Neural crest cell (in vitro differentiated cells): ENCODE measurements at places on chromosomes 3 and 15. TPM values are rescaled to one million over a fixed set of nuclear protein-coding genes. Genes with fewer than 3 reads are reported as not detected.
A peak's percentile ranks its signal among the peaks of the same experiment; 100 is the strongest.

DNA sequence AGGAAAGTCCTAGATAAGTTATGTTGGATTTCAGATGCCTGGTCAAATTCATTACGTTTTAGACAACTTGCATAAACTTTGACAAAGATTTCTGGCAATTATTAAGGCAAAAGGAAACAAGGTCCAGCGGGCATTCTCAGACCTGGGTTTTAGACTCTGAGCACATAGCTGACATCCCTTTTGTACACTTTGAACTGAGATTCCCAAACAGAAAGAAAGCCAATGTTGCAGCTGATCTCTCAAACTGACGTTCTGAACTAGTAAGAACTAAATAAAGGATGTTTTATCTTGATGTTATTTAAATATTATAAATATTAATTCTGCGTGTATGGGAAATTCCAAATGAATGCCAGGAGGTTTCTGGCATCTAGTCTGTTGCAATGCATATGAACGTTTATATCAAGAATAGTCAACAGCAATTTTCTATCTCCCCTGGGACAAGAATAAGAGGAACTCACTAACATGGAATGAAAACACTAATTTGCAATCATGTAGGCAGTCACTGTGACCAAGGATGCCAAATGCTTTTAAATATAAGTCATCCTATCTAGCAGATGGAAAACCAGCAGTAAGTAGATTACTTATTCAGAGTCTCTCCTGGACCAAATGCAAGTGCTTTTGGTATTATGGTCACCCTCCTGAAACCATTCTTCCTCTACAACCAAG lies 202.1 kb downstream of the GREM1 start:
- no peak for DNase-seq

The INO80 gene
- total RNA-seq = 18.5 and 20.2 TPM in 2 replicates

The TTLL13 gene
- 0.19 TPM in 1 of 2 replicates, not detected in the other for total RNA-seq

DNA sequence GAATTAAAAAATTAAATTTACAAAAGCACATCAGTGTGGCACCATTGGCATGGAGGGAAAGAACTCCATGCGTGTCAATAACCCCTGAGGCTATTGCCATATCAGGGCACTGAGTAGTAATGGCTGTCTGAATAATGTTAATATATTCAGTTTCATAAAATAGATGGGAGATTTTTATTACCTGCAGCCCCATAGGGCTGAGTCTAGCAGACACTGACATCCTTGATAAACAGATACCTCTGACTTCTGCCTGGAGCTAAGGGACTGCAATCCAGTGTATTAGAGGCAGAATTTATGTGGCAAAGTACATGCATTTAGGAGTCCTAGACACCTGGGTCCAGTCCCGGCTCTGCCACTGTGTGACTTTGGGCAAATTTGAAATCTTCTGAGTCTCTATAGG lies 38.8 kb upstream of the SV2B start:
- DNase-seq = no peak

GRCh38 chr3:56188201-56188600 lies 280.1 kb downstream of the ERC2 start:
- no peak for DNase-seq

GRCh38 chr15:76979996-76980520 lies 14.9 kb upstream of the PSTPIP1 start:
- no peak for DNase-seq

DNA sequence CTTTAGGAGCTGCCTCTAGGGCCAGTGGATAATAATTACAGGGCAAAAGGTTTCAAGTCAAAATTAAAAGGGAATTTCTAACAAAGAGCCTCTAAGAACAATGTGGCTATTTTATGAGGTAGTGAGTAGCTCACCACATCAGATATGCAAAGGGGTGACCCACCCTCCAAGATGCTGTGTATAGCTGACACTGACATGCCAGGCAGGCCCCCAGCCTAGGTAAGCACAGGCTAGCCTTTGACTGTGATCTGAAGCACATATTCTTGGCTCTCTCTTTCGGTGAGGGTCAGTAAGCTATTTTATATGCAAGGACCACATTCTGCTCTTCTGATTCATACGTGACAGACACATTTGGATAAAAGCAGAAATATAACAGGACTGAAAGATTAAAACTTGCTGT lies 2.8 kb upstream of the THSD4 start:
- DNase-seq = no peak

The SLC12A1 gene
- total RNA-seq = 0.16 and 0.20 TPM in 2 replicates

- no peak for DNase-seq
Observed at GRCh38 chr15:27429577-27429976, 458.6 kb downstream of the GABRG3 start.

The FBXW12 gene
- 0.44 and 0.68 TPM in 2 replicates for total RNA-seq

The LARP6 gene
- total RNA-seq = 18.2 and 20.5 TPM in 2 replicates

DNA sequence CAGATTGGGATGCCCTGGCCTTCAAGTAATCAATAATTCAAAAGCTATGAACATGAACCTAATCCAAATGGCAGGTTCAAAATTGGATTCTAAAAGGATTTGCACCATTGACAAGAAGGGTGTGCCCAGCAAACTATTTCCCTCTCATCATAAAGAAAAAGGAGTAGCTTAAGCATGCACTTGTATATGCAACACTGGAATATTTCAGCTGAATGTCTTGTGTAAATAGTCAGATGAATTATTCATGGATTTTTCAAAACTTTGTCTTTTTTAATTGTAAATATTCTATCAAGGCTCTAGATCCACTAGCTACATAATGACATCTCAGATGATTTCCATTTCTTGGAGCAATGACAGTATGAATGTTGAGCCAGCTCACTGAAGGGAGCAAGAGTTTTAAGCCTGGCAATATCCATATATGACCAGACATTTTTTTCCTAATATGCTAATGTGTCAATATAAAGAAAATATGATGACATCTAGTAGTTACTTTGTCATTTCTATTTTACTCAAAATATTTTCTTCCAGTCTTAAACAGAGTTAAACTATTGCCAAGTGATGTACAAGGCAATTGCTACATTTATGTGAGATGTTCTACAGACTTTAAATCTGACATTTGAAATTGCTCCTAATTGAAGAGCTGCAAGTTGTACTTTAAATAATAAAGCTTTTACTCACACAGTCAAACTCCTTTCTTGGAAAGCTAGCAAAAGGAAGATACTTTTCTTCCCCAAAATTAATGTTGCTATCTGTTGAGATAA lies 230.5 kb upstream of the AGTR1 start:
- no peak for DNase-seq

DNA sequence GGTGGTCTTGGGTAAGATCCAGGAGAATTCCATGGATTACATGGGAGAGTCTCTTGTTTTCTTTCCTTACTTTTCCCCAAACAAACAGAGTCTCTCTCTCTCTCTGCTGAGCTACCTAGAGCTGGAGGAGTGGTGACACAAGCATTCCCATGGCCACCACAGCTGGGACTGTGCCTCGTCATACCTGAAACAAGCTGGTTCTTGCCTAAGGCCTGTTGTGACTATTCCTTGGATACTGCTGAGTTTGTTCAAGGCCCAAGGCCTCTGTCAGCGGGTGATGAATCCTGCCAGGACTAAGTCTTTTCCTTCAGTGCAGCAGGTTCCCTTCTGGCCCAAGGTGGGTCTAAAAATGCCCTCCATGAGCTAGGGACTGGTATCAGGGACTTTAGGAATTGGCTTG lies 378.1 kb upstream of the ZNF385D start:
- DNase-seq = no peak

The HCLS1 gene
- 0.45 and 0.54 TPM in 2 replicates for total RNA-seq

DNA sequence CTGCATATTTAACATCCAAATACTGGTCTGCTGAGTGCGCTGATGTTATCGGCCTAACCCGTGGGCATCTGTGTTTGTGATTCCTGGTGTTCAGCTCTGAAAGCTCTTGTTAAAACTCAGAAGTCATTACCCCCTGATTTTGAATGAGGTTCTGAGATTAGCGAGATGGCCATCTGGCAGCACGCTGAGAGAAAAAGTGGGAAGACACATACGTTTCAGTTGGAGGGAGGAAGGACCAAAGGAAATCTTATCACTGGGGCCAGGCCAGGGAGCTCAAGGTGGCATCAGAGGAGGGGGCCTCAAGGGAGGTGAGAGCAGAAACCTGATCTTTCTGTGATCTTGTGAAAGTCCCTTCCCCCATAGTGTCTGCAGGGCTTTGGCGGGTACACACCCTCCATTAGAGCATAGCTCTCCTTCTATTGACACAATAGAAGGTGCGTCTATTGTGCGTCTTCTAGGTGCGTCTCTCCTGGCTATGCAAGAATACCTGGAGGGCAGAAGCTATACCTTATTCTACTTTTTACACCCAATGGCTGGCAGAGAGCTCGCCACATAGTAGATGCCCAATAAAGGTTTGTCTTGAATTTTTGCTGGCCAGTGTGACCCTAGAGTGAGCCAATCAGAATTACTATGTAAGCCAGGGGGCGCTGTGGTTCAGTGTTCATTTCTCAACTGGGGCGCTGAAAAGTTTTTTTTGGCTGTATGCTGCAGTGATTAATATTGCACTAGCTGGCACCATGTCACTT lies 182.4 kb downstream of the SHQ1 start:
- peak; percentile 43 for DNase-seq

GRCh38 chr15:67059127-67059553 lies 6.3 kb upstream of the SMAD3 start:
- DNase-seq = no peak

- DNase-seq = no peak
Observed at GRCh38 chr15:46714950-46715349, 1002.4 kb upstream of the SEMA6D start.

- no peak for DNase-seq
Observed at GRCh38 chr3:36663666-36664291, 100.6 kb downstream of the DCLK3 start.

The PLSCR2 gene
- total RNA-seq = not detected in 2 replicates

DNA sequence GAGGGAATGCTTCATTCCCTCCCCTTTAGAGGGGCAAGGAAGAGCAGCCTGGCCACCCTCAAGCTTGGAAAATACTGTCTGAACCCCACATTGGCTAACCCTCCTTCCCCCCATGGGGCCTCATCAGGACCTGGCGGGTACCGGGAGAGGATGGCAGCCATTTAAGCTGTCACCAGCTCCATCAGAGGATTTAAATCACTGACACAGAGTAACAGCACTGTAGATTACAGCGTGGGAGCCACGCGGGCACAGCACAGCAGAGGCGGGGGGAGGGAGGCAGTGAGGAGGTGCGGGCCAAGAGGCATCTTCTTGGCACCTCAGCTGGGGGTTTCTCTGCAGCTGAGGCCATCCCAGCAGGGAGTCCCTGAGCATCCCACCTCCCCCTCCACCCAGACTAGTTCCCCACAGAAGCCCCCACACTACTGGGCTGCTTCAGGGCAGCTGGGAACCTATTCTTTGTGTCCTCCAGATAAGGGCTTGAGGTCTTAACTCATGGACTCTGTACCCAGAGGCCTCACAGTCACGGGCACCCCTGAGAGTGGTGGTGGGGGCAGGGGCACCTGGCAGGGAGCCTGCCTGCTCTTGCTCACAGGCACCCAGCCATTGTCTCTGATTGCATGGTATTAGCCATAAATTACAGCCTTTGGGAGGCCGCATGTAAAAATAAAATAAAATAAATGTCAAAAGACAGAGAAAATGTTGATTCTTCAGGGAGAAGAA lies 21.9 kb upstream of the CACNA2D2 start:
- DNase-seq = no peak

GRCh38 chr3:194396859-194397756 lies 2.0 kb downstream of the GP5 start:
- DNase-seq = no peak

- DNase-seq = no peak
Observed at GRCh38 chr15:67361100-67361499, 106.5 kb downstream of the IQCH start.

DNA sequence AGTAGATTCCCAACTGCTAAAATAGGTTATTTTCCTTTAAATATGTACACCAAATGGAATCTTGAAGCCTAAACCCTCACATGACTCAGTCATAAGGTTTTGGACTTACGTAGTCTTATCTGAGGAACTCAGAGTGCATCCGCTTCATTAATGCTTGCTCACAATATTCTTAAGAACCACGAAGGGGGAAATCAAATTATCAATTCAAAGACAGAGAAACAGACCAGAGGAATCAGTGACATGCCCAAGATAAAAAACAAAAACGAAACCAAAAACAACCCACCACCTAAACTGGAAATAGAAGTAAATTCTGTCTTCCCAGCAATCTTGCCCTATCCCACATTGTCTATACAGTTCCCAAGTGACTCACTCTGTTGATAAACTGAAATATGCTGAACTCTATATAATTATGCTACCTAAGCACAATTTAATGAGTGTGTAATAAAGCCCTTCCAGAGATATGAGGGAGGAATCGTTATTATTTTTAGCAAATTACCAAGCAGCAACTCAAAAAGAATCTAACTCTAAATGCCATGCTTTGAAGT lies 135.4 kb upstream of the CBLB start:
- DNase-seq = no peak

The HTR3E gene
- total RNA-seq = not detected in 2 replicates

DNA sequence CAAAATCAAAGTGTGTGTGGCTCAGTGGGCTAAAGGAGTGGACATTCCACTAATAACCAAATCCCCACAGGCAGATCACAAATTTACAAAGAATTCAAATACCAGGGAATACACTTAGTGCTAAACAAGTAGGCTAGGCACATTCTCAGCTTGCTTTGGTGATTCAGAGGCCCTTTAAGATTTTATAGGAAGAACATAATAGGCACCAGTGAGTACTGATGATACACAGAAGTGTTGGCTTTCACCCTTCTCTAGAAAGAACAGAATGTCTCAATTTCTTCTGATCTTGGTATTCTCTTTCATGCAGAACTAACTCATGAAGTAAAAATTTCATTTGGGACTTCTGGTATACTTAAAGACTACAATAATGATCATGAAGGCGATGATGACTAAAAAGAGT lies 55.0 kb downstream of the POLR2M start:
- no peak for DNase-seq

The NLGN1 gene
- total RNA-seq = 18.6 and 20.0 TPM in 2 replicates

GRCh38 chr15:85897207-85897894 lies 102.6 kb upstream of the KLHL25 start:
- peak; percentile 9 for DNase-seq

- DNase-seq = peak; percentile 12
Observed at GRCh38 chr3:188197388-188197847, 43.5 kb downstream of the LPP start.

The MEX3B gene
- 49.5 and 51.7 TPM in 2 replicates for total RNA-seq

GRCh38 chr3:145190138-145190537 lies 970.8 kb downstream of the PLOD2 start:
- no peak for DNase-seq

DNA sequence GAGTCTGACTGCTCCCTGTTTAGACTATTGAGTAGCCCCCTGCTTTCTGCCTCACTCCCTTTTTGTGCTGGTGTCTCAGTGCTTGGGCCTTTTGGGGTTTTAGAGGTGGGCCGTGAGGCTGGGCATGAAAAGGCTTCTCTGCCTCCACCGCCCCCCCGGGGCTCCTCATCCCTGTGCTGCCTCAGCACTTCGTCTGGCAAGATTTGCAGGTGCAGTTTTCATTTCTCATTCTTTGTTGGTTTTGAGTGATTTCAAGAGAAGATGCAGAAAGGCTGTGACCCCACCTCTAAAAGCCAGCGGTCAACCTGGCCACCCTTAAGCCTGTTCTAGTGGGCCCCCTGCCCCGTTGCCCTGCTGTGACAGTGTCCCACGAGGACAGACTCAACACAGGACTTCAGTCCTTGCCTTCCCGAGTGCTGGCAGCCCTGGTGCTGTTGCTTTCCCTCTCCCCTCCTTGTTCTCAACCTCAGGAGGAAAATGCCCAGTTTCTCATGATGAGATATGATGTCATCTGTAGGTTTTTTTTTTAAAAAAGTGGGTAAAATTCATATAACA lies 38.0 kb downstream of the APBA2 start:
- DNase-seq = no peak

The NME9 gene
- total RNA-seq = 0.79 TPM in 1 of 2 replicates, not detected in the other

GRCh38 chr3:37050282-37050681 lies 57.0 kb downstream of the MLH1 start:
- DNase-seq = no peak

The IP6K2 gene
- 139 and 143 TPM in 2 replicates for total RNA-seq

The SKOR1 gene
- total RNA-seq = 0.36 and 0.49 TPM in 2 replicates
